ENCODE measurements at places on chromosomes 3 and 15.
A peak's percentile ranks its signal among the peaks of the same experiment; 100 is the strongest.

DNA sequence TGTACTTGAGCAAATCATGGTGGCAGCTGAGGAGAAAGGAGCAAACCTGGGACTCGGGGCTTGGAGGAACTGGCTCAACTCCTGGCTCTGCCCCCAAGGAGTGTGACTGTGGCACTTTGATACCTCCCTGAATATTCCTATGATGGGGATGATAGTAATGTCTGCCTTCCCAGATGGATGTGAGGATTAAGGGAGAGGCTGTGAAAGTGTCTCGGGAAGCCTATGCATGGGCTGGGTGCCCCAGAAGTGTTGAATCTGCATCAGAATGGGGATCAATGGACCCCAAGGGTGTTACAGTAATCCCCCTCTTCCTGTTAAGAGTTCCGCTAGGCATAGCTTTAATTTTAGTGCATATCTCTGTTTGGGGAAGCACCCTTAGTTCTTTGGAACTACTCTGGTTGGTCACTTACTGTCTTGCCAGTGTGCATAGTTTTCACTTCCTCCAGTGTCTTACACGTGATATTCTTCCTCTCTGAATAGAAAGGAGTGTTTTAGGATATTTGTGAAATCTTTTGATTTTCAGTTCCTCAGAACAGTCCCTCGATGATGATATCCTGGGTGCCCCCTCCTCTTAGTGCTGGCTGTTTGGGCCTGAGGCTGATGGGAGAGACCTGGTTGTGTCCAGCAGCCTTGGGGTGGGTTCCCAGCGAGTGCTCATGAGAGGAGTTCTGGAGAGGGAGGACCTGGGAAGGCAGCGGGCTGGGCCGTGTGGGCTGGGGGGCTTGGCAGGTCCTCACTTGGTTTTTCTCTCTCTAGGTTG lies 97.5 kb downstream of the CHDH start:
- no peak for DNase-seq

GRCh38 chr15:70687482-70687881 lies 75.9 kb downstream of the UACA start:
- no peak for DNase-seq

- no peak for DNase-seq
These were observed 57.2 kb downstream of the WWTR1 start for GRCh38 chr3:149600634-149601033.

DNA sequence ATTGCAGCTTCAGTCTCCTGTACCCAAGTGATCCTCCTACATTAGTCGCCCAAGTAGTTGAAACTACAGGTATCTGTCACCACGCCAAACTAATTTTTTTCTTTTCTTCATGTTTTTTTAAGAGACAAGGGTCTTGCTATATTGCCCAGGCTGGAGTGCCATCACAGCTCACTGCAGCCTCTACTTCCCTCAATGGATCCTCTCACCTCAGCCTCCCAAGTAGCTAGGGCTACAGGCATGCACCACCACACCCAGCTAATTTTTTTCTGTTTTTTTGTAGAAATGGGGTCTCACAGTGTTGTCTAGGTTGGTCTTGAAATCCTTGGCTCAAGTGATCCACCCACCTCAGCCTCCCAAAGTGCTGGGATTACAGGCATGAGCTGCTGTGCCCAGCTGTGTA lies 89.5 kb downstream of the ZNF609 start:
- DNase-seq, result no peak

DNA sequence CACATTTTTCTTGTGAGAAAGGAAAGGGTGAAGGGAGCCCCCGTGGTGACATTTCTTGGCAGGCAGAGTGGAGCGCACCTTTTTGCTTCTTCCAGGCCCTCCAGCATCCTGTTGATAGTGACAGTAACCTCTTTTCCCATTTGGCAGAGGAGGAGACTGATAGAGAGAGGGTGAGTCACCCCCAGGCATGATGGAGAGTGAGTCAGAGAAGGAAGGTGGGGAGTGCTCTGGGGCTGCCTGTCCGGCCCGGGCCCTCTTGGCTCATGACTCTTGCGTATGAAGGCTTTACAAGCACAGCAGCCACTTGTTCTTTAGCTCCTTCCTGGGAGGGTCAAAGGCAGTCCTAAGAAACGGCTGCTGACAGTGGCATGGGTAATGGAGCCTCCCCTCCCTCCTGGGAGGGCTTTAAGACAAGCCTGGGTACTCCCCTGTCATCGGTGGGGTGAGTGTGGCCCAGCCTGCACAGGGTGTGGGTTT lies 16.0 kb downstream of the ANKRD63 start:
- no peak for DNase-seq

DNA sequence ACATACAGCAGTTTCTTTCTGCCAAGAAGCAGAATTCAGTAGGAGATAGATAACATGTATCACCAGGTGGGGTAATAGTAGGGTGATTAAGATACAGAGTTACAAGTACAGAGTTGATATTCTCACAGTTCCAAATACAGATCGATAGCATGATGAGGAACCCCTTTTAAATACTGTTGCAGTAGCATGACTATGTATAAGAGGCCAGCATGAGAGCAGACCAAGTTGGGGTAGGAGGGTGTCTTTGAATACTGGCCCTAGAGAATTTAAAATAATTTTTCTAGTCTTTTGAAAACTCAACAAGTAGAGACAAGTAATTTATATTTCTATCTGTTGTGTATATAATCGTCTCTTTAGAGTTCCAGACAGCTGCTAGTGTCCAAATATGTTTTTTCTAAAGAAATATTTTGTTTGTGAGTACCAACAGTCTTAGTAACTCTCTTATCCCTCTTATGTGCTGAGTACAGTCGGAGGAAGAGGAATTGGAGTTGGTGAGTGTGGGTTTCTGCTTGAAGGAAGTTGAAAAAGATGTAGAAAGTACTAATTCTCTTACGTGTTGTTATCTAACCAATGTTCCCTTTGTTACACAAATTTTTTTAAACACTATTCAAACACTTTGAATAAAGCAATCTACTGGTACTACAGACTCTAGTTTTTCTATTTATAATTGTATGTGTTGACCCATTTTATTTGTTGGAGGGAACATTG lies 30.2 kb downstream of the LYSMD4 start:
- DNase-seq, result no peak

DNA sequence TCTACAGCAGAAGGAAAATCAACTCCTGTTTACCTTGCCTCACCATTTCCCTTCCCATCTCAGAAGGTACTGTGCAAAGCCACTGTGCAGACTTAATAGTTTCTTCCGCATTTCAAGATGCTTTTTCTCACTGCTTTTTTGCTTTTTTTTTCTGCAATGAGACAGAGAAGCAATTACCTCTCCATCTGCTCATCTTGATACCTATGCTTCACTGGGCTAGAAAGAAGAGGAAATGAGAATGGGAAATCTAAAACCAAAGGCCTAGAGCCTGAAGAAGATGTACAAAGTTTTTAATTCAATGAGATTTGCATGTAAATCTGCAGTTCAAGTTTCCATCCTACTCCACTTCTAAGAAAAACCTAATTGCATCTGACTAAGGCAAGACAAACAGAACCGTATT lies 238.1 kb upstream of the SETMAR start:
- DNase-seq, result no peak

- no peak for DNase-seq
These were observed 1.6 kb upstream of the MEIS2 start for GRCh38 chr15:37101980-37102304.

GRCh38 chr15:100394736-100395440 lies 53.1 kb upstream of the ADAMTS17 start:
- DNase-seq, result no peak

DNA sequence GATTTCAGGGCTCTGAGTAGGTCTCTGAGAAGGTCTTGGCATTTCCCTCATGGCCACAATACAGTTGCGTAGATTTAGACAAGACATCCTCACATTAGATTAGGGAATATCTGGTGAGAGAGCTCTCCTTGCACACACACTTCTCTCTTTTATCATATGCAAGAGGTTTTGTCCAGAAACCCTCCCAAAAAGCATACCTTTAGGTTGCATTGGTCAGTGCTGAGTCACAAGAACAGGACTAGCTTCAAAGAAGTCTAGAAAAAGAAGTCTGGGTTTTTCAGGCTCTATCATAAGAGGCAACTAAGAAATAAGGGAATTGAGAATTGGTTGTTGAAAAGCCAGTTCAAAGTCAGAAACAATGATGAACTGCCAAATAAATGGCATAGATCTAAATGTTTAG lies 40.1 kb upstream of the MITF start:
- DNase-seq, result no peak

DNA sequence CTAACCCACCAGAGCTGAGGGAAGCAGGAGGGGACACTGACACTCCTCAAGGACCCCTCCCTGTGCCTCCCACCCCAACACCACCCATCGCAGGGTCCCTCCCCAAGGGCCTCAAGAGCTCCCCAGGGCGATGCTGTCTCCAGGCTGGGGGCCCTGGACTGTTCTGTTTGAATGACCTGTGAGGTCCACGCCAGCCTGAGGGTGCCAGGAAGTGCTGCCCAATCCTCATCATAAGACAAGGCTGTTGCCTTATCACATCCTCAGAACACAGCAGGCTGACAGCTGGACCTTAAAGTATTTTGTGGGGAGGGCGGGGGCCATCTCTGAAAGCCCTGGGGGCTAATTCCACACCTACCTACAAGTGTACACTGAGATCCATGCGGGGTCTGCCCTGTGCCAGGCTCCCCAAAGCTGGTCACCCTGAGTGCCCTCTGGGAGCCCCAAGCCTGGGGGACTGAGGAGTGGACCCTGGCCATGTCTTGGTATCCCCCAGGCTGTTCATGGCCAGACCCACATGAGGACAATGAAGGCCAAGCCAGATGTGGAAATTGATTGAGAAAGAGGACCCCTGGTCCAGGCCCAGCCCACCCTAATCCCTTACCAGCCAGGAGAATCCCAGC lies 23.8 kb upstream of the GOLGA6C start:
- DNase-seq, result peak; percentile 21
